Urinary bladder (tissue), 4 donors: ENCODE measurements at places on chromosomes 11 and 22. TPM values are rescaled to one million over a fixed set of nuclear protein-coding genes. Genes with fewer than 3 reads are reported as not detected.

GRCh38 chr11:75319035-75319877 lies 32.2 kb downstream of the ARRB1 start:
- no peak for DNase-seq

GRCh38 chr11:1207401-1208143 lies 15.3 kb upstream of the MUC5B start:
- no peak for DNase-seq

- DNase-seq, result no peak
Measured at GRCh38 chr11:71086687-71087258, 165.6 kb downstream of the SHANK2 start.

- DNase-seq, result no peak
Measured at GRCh38 chr11:118202599-118203422, 22.0 kb downstream of the JAML start.

Gene TREH
- not detected for total RNA-seq

- no peak for DNase-seq
Measured at GRCh38 chr11:46894506-46894905, 23.8 kb downstream of the LRP4 start.

Gene SYNGR1
- total RNA-seq, result 13.3 TPM

DNA sequence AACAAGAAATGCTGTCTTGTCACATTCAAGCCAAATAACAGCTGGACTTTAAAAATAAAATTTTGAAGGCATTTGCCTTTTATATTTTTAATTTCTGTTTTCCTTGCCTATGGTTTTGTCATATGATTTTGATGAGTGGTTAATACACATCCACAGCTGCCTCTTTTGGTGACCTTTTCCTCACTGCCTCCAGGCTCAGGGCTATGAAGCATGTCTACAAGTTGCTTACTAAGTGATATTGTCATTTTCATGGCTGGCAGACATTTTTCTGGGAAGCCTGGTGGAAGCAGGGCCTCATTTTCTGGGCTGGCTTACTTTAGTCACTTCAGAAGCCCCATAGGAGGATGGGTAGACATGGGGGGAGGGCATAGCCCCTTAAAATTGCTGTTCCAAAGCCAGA lies 344.9 kb downstream of the SOX6 start:
- no peak for DNase-seq

GRCh38 chr11:113591117-113591516 lies 115.0 kb downstream of the TMPRSS5 start:
- peak; percentile 15 for DNase-seq

- DNase-seq, result no peak
Measured at GRCh38 chr11:44776551-44777208, 49.9 kb downstream of the TSPAN18 start.

DNA sequence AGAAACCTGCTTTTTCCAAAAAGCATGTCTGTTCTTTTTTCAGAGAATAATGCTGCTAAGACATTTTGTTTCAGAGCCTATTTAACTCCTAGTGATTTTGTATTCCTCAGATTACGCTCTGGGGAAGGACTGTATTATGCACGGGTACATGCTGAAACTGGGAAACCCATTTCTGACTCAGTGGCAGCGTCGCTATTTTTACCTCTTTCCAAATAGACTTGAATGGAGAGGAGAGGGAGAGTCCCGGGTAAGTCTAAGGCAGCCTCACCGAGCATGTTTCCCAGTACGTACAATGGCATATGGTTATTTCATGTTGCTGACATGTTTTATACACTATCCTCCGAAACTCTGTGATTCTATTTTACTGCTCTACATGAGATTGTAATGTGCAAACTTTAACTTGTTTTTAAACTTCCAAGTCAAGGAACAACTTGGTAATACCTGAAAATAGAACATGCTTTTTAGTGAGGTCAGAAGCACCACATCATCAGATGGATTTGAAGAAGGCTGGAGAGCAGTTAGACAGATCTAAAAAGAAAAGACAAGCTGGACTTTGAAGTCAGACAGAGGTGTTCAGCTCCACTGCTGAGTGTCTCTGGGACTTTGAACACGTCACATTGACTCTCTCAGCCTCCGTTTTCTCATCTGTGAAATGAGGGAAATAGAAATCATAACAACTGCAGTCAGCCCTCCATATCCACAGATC lies 23.7 kb upstream of the MYO18B start:
- DNase-seq, result no peak

DNA sequence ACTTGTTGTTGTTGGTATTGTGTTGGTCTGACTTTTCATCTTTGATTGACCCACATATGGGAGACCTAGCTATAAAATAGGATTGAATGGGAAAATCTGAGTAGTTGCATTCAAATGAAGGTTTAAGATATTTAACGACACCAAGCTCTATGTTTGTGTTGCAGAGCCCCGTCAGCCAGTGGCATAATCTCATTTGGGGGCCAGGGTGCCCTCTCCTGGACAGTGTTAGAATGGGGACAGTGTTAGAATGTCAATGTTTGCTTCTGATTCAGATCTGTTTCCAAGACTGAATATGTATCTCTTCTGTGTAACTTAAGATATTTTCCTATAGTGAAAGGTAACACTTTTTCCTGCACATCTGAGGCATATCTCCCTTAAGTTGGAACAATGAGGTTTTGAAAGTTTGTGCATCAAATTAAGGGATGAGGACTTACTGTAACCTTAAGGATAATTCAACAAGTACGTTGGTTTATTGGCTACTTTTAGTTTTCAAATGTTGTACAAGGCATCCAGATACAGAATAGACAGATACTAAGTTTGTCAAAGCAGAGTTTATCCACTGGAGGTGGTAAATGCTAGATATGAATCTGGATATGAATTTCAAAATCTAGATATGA lies 5.3 kb upstream of the OR52M1 start:
- DNase-seq, result no peak

- no peak for DNase-seq
Measured at GRCh38 chr11:86341382-86341781, 33.3 kb upstream of the CCDC81 start.

Gene CARD10
- total RNA-seq, result 4.5 TPM

Gene OR8H2
- total RNA-seq, result not detected

Gene KLHL35
- 1.7 TPM for total RNA-seq

DNA sequence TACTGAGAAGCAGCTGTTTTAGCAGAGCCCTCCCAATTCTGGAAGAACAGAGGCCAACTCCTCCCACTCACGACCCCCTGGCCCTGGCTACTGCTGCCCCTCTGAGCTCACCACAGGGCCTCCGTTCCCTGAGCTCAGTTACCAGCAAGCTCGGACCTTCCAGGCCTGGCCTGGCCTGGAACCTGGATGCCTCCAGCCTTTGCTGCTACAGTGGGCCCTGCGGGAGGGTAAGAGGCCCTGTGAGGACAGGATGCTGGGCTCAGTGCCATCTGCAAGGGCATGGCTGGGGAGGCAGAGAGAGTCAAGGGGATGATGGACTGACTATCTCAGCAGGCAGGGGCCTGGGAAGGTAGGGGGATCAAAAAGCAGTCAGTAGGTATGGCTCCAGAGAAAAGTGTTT lies 209.9 kb upstream of the NCAM1 start:
- DNase-seq, result no peak

DNA sequence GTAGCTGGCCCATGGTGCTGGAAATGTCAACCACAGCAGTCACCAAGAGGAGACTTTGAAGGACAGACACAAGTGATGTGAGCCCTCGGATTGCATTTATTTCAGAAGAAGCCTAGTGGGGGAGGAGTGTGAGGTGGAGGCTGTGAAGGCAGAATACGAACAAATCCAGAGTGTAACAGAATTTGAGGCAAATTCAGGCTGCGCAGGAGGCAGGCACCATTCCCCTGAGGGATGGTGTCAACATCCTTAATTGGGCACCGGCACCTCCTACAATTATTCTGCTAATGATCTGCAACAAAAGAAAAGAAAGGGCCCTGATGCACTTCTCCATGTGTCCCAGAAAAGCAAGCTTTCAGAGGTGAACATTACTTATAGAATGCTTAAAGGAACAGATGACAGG lies 32.2 kb downstream of the CWC15 start:
- DNase-seq, result no peak

- no peak for DNase-seq
Measured at GRCh38 chr11:119590651-119591351, 138.2 kb downstream of the NECTIN1 start.

GRCh38 chr11:61890529-61891330 lies 615 bp downstream of the FADS3 start:
- DNase-seq, result no peak

DNA sequence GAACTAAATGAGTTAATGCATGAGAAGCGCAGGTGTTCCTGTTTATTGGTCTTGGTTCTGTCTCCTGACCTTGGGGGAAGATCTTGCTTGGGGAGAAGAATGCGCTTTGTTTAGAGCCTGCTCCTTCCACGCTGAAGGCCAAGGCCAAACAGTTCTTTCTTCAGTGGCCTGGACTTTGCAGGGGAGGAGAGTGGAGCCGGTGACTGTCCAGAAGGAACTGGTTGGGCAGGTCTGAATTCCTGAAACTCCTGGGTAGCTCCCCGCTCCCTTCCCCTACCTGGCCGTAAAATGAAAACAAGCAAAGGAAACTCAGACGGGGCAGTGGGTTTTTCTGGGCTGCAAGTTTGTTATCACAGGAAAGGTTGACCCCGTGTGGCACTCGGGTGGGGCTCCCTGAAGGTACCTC lies 3.6 kb downstream of the ARHGAP8 start:
- peak; percentile 62 for DNase-seq

Gene KRTAP5-3
- total RNA-seq, result not detected

Gene ZNF215
- total RNA-seq, result 2.0 TPM

Gene LRRC74B
- total RNA-seq, result not detected
